ENCODE measurements at places on chromosomes 5 and 9.

DNA sequence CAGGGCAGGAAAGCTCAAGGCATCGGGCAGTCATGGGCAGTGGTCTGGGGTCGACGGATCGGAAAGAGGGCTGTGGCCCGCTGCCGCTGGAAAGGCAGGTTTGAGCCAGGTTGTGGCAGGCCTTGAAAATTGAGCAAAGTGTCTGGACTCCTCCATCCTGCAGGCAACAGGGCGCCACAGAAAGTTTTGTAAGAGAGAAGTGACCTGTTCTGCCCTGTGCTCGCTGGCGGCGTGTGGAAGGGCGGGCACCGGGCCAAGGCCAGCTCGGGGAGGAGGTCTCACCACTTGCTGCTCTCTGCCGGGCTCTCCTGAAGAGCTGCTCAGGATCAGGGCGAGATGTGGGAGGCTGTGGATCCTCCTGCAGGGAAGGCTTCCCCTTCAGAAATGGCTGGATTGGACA, 41.4 kb upstream of the FAT2 start:
- no peak for DNase-seq

- no peak for DNase-seq
Measured at GRCh38 chr9:109730228-109730627, 49.8 kb upstream of the PALM2AKAP2 start.

- no peak for DNase-seq
Measured at GRCh38 chr5:106957336-106957735, 713.4 kb downstream of the EFNA5 start.

- DNase-seq: no peak
Measured at GRCh38 chr5:171270136-171270535, 38.9 kb upstream of the TLX3 start.

DNA sequence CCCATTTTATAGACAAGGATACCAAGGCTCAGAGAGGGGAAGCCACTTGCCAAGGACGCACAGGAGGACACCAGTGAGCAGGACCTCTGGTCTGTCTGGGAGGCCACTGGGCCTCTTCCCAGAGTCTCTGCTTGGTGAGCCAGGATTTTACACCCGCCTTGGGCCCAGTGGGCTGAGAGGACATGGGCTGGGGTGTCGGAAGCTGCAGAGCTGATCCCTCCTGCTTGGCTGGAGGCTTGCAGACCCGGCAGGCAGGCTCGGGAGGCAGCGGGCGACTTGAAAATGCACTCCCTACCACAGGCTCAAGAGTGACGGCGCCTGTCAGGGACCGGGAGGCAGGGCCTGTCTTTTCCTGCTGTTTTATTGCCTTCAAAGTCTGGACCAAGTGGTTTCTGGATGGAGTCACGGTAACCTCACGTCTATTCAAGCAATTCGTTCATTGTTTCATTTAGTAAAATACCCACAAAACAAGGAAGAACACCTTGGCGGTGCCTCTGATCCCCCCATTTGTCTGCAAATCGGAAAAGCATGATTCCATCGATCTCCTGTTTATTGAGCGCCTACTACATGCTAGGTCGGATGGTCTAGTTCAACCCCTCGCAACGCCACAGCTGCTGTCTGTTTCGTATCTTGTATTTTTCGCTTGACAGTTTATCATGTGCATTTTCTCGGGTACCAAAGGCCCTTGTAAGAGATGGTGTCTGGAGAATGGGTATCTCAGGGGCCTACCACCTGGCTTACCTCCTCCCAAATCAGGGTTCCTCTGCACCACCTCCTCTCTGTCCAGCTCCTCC, 108.1 kb upstream of the IER5L start:
- no peak for DNase-seq

- DNase-seq: no peak
Measured at GRCh38 chr5:167871091-167871490, 420.4 kb upstream of the WWC1 start.

GRCh38 chr5:173866243-173866857, 21.8 kb upstream of the CPEB4 start:
- DNase-seq: no peak

GRCh38 chr9:84241817-84242373, 98.7 kb downstream of the SLC28A3 start:
- no peak for DNase-seq

- peak; percentile 46 for DNase-seq
Measured at GRCh38 chr9:86946201-86947145, 833 bp downstream of the GAS1 start.

DNA sequence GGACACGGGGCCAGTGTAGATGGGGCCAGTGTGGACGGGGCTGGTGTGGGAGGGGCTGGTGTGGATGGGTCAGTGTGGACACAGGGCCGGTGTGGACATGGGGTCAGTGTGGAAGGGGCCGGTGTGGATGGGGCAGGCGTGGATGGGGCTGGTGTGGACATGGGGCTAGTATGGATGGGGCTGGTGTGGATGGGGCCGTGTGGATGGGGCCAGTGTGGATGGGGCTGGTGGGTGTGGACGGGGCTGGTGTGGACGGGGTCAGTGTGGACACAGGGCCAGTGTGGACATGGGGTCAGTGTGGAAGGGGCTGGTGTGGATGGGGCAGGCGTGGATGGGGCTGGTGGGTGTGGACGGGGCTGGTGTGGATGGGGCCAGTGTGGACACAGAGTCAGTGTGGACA, 23.8 kb downstream of the SLC9A3 start:
- DNase-seq: no peak

GRCh38 chr9:110847671-110848070, 179.1 kb downstream of the MUSK start:
- DNase-seq: no peak

- DNase-seq: no peak
Measured at GRCh38 chr9:86807367-86807976, 139.8 kb downstream of the GAS1 start.

- no peak for DNase-seq
Measured at GRCh38 chr9:111851553-111851952, 45.1 kb upstream of the UGCG start.

GRCh38 chr5:14417792-14418765, 163.5 kb upstream of the OTULINL start:
- DNase-seq: no peak

GRCh38 chr9:13942695-13943094, 371.2 kb downstream of the NFIB start:
- DNase-seq: no peak

GRCh38 chr5:147560718-147561331, 51.0 kb upstream of the DPYSL3 start:
- DNase-seq: no peak

DNA sequence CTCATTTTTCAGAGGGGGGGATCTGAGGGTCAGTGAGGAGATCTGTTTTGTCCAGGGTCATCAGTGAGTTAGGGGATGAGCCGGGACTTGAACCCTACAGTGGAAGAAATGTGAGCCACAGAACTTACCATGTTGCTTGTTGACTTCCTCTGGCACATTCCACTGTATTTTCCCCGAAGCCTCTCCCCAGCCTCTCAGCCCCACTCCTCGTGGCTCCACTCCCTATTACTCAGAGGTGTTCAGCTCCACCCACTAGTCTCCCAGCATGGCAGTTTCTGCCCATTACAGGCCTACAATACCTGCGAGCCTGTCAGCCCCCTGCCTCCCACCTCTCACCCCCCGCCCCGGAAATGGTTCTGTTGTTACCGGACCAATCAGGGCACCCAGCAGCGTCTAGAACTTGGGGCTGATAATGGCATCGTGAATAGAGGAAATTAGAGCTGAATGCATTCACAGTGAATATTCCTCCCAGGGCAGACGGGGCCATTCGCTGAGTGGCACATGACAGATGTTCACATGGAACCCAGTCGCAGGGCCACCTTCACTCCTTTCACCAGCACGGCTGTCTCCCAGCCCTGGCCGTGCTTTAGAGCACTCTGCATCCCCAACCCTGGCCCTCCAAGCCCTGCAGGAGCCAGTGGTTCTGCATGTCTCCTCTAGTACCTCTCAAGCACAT, 81.6 kb downstream of the KCNIP1 start:
- DNase-seq: no peak

- DNase-seq: peak; percentile 36
Measured at GRCh38 chr5:98772415-98773213, 849 bp upstream of the RGMB start.

DNA sequence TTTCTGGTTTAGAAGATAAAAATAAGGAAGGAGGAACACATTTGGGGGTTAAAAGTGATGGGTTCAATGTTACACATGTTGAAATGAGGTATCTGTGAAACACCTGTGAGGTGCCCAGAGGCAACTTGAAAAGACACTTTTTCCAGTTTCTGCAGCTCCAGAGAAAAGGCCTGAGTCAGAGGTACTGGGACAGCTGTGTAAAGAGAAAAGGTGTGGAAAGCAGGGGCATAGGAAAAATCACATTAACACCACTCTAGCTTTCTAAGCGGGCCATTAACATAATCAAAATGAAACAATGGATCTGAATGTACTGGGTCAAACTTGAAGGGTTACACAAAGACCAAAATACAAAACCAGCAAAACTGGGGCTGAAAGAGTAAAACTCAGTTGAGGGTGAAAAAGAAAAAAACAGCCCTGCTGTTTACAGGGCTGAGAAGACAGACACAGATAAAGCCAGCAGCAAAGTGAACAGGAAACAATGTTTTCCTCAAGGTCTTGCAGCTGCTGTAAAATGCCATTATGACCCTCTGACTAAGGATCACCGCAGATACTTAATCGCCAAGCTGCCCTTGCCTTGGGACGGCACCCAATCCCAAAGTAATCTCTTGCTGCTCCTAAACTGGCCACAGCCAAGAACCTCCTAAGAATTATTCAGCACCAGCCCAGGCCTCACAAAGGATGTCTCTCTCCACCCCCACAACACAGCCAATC, 104.7 kb downstream of the DROSHA start:
- no peak for DNase-seq

DNA sequence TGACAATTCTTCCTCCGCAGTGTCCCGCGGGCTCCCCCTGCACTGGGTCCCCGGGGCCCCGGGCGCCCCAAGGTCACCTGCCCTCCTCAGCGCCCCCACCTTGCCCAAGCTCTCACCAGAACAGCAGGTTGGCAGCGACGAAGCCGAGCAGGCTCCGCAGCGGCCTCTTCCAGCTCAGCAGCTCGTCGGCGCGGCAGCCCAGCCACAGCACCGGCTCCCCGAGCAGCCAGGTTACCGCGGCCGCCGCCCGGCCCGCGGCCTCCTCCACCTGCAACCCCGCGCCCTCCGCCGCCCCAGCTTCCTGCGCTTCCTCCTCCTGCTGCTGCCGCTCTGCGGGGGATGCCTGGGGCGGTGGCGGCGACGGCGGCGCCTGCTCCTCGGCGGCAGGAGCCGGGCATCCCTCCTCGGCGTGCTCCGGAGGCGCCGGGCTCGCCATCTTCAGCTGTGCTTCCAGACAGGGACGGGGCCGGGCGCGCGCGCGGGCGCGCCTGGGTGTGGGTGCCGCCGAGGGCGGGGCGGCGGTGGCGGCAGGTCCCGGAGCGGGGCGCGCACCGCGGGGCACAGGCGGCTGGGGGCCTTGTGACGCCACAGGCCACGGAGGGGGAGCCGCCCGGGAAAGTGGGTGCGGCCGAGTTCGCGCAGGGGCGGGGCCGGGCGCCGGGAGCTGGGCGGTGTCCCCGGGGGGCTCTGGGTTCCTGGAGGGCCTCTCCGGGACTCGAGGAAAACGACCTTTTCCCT, at the start of gene RETREG1:
Gene RETREG1 (minus strand): TSS at position 462 of the 738 bp plus-strand sequence. CDS start 26 bp downstream, at position 436.
- peak; percentile 72 for DNase-seq

DNA sequence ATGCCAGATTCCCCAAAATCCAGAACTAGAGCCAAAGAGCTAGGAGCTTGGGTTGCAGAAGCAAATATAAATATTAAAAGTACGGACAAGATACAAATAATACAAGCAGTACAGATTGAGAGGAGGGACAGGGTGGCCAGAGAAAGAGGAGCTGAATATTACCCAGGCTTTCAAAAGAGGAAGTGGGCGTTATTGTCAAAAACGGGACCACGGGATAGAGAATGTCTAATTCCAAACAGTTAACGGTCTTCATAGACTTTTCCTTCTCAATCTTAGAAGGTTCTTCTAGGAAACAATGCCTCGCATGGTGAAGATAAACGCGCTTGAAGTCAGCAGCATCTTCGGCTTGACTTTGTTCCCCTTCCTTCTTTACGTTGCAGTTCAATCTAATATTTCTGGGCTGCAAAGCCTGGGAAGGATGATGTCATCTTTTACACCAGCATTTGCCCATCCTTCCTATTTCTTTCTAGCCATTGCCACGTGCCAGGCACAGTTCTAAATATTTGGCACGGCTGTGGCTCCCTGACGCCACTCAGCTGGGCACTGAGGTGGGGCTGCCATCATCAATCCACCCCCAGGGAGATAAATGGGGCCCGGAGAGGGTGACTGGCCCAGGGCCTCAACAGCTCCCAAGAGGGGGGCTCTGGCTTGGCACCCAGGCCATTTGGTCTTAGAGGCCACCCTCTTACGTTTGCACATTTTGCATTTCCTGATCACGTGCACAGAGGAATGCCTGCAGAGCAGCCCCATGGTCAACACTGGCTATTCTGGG, 16.3 kb upstream of the OLFM1 start:
- no peak for DNase-seq

GRCh38 chr9:91927922-91928510, 22.0 kb downstream of the ROR2 start:
- DNase-seq: no peak

- DNase-seq: no peak
Measured at GRCh38 chr5:154087260-154087659, 48.5 kb downstream of the MFAP3 start.

GRCh38 chr5:169181814-169182213, 119.1 kb downstream of the SLIT3 start:
- no peak for DNase-seq

- DNase-seq: no peak
Measured at GRCh38 chr5:133907075-133907474, 61.4 kb downstream of the C5orf15 start.

- DNase-seq: no peak
Measured at GRCh38 chr9:88174324-88174723, 36.0 kb upstream of the SPATA31C2 start.

GRCh38 chr9:89797937-89798455, 193.2 kb downstream of the GADD45G start:
- DNase-seq: no peak

DNA sequence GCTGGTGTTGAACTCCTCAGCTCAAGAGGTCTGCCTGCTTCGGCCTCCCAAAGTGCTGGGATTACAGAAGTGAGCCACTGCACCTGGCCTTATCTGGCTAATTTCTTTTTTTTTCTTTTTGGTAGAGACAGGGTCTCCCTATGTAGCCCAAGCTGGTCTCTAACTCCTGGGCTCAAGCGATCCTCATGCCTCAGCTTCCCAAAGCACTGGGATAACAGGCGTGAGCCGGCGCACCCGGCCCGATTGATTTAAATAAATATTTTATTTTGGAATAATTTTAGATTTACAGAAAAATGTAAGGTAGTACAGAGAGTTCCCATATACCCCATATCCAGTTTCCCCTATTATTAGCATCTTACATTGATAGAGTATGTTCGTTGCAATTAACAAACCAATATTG, 155.0 kb upstream of the MVB12B start:
- DNase-seq: no peak

Data from effector memory CD4-positive, alpha-beta T cell (primary cell).